ENCODE measurements at places on chromosomes 5 and 9.

- DNase-seq: peak; percentile 54
Observed at GRCh38 chr5:44935262-44935661, 126.5 kb downstream of the MRPS30 start.

- no peak for DNase-seq
Observed at GRCh38 chr5:148443241-148443640, 59.5 kb downstream of the FBXO38 start.

DNA sequence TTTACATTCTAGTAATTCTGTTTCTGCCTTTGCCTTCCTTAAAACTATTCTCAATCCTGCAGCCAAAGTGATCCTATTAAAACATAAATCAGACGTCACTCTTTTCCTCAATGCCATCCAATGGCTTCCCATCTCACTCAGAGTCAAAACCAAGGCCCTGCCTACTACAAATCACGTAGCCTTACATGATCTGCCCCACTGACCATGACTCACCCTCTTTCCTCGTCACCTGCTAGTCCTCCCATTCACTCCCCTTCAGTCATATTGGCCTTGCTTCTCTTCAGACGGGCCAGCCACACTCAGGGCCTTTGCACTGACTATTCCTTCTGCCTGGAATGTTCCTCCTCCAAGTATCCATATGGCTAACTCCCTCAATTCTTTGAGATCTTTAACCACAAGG, 39.0 kb upstream of the DMXL1 start:
- DNase-seq: no peak

GRCh38 chr9:35958104-35958837, at the start of gene OR2S2:
OR2S2 (minus strand) TSS chr9:35958154; CDS start chr9:35958098, 56 bp downstream.
- DNase-seq: no peak

DNA sequence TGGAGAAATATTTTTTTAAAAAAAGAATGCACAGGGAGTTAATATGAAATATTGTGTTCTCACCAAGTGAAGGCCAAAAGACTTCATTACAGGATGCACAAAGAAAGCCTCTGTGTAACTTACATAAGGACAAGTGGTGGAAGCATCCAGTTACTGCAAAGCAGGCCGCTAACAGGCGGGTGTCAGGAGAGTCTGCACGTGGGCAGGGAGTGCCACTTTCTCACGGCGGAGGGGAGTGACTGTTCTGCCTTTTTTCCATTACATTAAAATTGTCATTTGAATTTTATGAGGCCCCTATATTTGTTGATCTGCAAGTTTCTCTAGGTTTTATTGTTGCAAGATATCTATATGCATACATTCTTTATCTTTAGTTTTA, 28.1 kb upstream of the SPATA31E1 start:
- DNase-seq: no peak

DNA sequence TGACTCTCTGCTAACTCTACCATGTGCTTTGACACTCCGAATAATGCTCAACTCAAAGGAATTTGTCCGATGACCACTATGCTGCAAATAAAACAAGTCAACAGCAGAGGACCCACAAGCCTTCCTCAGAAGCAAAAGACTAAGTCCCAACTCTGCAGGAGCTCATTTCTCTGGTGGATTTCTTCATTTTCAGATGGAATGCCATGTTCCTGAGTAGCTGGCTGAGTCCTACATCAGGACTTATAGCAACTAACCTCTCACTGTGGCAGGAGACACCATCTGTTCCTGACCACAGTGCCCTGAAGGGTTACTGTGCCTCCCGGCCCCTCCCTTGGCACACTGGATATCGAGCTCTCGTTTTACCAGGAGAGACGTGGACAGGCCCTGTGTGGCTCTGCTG, 20.8 kb downstream of the LHFPL2 start:
- DNase-seq: no peak

DNA sequence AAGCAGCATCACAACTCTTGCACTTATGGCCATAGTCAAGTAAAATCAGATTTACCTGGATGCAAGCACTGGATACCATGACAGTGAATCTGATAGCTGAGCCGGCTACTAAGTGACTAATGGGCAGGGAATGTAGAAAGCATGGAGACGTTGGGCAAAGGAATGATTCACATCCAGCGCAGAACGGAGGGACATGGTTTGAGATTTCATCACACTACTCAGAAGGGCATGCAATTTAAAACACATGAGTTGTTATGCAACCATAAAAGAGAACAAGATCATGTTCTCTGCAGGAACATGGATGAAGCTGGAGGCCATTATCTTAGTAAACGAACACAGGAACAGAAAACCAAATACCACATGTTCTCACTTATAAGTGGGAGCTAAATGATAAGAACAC, 169.1 kb upstream of the PIK3R1 start:
- no peak for DNase-seq

DNA sequence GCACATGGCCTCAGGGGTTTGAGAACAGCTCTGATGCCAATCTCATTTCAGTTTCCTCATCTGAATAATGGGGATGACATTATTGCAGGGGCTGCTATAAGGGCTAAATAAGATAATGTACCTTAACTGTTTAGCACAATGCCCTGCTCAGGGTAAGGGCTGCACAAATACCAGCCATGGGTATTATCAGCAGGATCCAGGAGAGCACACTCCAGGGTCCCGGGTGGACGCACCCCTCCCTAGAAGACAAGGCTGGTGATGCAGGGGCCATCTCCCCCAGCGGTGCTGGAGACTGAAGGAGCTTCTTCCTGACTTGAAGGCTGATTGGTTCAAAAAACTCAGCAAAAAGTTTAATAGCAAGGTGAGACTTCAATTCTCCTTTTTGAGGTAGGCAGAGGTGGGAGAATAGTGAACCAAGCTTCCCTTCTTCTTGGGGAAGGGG, 2.7 kb upstream of the CXXC5 start:
- no peak for DNase-seq

DNA sequence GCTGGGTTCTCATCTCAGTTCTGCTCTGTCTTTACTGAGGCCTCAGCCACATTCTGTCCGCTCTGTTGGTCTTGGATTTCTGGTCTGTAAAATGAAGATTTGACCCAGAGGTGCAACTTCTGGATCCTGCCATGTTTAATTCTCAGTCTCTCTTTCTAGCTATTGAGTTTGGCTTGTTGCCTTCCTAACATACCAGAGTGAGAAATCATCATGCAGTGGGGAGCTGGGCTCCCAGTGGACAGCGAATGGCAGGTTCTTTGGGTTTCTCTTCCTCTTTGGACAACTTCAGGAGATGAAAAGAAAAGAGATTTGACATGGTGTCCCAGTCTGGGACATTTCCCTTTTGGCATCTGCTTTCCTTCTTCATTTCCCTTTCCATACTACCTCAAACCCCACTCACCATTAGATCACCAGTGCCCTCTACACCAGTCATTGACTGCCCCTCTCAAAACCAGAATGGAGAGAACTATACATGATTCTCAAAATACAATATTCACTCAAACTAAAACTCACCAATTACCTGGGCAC, 334.7 kb downstream of the ACTL7B start:
- DNase-seq: no peak

- no peak for DNase-seq
Observed at GRCh38 chr5:76412511-76412910, 9.4 kb downstream of the IQGAP2 start.

DNA sequence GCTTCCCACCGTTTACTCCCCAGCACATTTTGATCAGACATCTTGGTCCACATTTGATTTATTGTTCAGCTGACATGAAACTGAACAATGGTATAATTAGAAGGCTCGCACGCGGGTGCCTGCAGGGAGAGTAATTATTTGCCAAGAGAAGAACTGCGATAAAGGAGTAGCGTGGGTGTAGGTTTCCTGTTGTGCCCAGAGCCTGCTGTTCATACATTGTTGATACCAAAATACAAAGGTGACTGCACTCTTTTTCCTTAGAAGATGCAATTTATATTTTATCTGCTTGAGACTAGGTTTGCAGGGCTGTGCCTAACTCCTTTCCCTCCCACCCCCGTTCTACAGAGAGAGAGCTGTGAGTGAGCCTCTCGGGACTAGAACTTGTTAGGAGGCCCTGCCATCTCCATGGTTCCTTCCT, 241.8 kb upstream of the MSX2 start:
- DNase-seq: no peak

GRCh38 chr9:5910413-5911057, 19.8 kb downstream of the MLANA start:
- no peak for DNase-seq

DNA sequence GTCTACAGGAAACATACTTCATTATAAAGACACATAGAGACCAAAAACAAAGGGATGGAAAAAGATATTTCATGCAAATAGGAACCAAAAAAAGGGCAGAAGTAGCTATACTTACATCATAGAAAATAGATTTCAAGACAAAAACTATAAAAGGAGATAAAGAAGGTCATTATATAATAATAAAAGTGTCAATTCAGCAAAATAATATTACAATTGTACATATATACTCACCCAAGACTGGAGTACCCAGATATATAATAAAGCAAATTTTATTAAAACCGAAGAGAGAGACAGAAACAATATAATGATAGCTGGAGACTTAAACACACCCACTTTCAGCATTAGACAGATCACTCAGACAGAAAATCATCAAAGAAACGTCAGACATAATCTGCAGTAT, 546.3 kb downstream of the PRDM9 start:
- no peak for DNase-seq
